ENCODE measurements at places on chromosomes 4 and X.

- DNase-seq, result no peak
These were observed 232.2 kb upstream of the FMR1 start for GRCh38 chrX:147679356-147680005.

DNA sequence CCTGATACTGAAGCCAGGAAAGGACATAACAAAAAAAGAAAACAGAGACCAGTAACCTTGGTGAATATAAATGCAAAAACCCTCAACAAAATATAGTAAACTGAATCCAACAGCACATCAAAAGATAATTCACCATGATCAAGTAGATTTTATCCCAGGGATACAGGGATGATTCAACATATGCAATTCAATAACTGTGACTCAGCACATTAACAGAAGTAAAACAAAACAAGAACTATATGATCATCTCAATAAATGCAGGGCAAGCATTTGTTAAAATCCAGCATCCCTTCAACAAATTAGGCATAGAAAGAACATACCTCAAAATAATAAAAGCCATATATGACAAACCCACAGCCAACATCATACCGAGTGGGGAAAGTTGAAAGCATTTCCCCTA, 112.0 kb downstream of the HHIP start:
- DNase-seq, result no peak

GRCh38 chr4:82618103-82618720, 56.4 kb upstream of the TMEM150C start:
- DNase-seq, result no peak

- no peak for DNase-seq
These were observed 111.7 kb downstream of the FRMPD4 start for GRCh38 chrX:12249997-12250396.

DNA sequence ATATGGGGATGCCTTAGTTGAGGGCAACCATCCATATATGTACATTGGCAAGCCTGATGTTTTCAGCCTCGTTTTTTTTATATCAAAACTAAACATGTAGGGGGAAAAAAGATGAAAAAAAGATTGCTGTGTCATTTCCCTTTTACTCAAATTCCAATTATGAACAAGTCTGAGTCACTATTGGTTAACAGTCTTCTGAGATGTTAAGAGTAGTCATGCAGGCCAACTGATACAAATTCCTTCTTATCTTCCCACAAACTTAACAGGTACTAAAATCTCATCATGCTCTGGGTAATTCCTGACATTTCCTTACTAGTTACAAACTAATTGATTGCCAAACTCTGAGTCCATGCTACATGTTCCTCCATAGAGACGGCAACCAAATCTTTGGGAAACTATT, 222.1 kb downstream of the FRMPD4 start:
- DNase-seq, result no peak

DNA sequence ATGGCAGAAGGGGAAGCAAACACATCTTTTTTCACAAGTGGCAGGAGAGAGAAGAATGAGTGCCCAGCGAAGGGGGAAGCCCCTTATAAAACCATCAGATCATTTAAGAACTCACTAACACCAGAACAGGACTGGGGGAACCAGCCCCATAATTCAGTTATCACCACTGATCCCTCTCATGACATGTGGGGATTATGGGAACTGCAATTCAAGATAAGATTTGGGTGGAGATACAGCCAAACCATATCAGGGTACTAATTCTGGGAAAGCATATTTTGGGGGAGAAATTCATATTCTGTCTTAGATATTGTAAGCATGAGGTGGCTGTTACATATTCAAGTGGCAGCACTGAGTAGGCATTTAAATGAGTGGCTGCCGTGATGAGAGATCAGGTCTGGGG, 87.8 kb downstream of the RAPGEF2 start:
- no peak for DNase-seq

DNA sequence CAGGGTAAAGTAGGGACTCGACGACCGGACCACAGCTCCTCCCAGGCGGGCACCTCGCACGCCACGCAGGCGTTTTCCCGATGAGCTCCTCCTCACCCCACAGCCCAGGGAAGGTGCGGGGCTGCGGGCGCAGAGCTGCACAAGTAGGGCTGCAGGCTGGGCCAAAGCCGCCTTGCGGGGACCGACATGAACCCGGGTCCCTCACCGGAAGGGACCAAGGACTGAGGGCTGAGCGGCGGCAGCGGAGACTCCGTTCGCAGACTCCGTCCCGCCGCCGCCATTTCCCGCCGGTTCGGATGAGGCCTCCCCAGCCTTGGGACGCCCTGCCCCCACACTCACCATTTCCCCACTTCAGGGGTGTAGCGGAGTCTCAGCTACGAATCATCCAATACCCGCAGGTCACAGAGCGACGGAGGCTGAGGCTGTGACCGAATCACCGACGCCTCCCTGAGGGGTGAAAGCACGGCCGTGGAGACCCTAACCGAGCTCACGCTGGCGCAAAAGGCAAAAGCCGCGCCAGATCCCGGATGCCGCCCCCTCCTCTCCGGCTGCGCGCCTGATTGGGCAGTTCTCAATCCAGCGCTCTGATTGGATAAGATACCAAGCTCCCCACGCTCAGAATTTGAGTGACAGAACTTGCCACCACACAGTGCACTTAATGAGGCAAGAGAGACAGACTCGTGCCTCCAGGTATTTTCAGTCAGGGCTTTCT, at the start of gene ZNF732:
Gene ZNF732, minus strand, starts transcription at position 506 of the 712 bp plus-strand sequence. Its CDS starts 164 bp downstream, at position 342.
- DNase-seq, result no peak

- peak; percentile 75 for DNase-seq
These were observed 5.0 kb downstream of the SPON2 start for GRCh38 chr4:1167244-1167949.

- no peak for DNase-seq
These were observed 100.3 kb upstream of the FAT1 start for GRCh38 chr4:186823989-186824388.

DNA sequence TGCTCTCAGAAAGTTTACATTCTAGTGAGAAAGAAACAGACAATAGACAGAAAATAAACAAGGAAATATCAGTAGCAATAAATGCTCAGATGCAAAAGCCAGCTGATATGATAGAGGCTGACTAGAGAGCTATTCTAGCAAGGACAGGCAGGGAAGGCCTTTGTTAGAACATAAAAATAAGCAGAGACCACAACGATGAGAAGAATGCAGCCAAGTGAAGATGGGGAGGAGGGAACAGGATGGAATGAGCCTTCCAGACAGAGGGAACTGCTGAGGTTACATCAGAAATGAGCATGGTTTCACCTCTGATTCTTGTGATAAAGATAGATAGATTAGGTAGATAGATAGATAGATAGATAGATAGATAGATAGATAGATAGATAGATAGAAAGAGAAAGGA, 7.6 kb upstream of the SOWAHB start:
- no peak for DNase-seq

DNA sequence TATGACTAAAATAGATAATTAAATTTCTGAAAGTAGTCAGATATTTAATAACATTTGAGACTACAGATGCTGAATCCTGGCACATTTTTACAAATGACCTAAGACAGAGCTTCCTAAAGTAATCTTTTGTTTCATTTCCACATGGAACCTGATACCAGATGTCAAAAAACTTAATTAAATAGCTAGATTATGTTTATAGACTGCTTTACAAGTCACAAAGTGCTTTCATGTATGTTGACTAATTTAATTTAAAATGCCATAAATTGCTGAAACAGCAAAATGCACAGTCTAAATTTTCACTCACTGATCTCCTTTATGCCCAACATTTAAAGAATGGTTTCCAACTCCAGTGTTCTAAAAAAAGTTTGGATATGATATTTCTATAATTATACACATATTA, 299.1 kb upstream of the TBX22 start:
- no peak for DNase-seq

DNA sequence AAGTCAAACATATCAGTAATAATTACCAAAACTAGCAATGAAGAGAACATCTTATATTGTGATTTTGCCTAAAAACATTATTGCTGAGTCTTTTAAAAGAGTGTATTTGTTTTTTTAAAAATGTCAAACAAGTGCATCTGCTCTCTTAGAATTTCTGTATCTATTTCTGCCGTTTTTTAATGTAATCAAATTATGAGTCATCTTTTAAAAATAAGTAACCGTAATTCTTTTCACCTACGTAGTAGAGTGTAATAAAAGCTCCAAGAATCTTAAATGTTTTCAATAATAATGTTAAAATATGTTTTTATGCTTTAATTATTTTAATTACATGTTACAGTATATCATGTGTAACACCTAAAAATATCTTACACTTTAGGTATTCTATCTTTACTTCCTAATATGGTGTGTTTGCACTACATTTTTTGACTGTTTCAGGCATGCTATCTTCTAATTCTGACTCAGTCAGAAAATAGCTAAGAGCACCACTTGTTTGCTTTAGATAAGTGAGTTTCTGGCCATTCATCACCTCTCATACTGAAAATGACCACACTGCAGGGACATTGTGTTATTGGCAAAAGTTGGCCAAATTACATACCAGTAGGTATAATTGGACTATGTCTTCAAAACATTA, 368.5 kb downstream of the PCDH7 start:
- no peak for DNase-seq

DNA sequence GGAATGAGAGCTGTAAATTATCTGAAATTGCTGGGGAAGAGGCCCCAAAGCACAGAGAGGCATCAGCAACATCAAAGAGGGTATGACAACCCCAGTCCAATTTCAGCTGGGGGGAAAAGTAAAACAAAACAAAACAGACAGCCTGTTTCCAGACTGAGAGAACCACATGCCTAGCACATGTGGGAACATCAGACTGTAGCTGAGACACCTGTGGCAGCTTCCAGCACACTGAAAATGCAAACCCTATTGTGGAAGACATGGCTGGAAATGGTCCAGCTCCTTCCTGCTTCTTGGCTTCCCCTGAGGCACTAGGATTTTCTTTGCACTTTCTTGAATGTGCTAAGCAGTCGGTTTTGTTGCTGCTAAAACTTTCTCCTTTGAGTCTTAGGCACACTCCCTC, 240.9 kb upstream of the STS start:
- DNase-seq, result no peak

- DNase-seq, result no peak
These were observed 159.3 kb downstream of the EPHA5 start for GRCh38 chr4:65510976-65511375.
